ENCODE measurements at places on chromosomes 1 and 21.

DNA sequence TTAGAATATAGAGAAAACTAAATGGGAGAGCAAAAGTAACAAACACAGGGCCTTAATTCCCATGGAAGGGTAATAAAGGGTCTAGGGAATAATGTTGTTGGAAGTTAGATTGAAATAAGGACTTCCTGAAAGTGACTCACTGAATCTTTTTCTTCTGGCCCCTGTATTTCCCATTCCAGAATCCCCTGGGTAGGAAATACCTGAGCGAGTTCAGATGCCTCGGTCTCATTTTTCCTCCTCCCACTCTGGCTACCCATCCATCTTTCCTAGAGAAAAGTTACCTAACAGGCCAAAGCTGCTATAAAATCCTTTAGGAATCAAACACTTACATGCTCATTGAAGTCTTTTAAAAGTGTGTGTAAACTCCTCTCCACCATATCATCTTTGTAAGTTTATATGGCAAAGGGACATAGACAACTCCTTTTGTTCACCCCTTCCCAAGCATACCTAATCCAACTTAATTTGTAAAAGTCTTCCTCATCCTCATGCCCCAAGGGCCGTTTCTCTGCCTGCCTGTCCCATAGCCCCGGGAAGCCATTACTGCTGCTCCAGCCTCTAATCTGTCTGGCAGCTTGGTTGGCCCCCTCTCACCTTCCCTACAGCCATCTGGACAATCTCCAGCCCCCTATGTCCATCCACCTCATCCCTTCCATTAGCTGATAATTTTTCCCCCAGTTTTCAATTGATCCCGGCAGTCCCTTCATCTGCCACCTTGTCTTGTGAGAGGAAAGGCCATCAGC lies 3.3 kb upstream of the MEF2D start:
- no peak for DNase-seq

GRCh38 chr1:53603431-53603830 lies 135.5 kb downstream of the GLIS1 start:
- DNase-seq = no peak

GRCh38 chr1:206909161-206909882 lies 12.1 kb downstream of the IL24 start:
- DNase-seq = peak; percentile 28

DNA sequence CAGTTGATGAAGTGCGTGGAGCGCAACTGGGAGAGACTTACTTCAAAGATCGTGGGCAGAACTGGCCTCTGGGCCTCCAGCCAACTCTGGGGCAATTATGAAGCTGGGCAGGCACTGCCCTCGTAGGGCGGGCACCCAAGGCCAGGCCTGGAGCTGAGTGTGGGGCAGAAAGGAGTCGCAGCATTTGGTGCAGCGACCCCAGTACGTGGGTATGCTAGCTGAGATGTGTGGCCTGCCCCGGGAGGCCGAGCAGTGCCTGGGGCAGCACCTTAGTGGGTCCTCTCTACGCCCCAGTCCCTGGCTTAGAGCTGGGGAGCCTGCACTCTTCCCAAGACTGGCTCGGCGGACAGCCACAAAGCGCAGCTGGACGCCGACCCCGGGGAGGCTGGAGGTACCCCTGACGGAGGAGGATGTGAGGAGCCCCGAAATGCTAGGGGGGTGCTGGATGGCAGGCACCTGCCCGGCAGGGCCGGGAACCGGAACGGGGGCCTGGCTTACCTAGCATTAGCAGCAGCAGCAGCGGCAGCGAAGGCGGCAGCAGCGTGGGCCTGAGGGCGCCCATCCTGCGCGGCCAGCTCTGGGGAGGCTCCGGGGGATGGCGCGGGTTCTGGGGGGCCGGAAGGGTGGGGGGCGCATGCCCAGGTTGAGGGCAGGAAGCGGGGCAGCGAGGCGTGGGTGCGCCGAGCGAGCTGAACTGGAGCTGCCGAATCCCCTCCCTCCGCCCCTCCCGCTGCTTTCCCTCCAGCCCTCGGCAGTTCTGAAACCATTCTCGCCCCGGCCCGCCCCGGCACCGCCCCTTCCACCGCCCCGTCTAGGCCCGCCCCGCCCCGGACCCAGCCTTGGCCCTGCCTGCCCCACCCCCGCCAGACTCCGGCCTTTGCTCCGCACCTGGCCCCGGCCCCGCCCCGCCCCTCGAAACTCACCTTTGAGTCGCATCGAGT lies at the start of gene IGSF8:
IGSF8 (minus strand) TSS at position 709 of the 941 bp plus-strand sequence; CDS start at position 562, 147 bp downstream.
- DNase-seq = peak; percentile 88

DNA sequence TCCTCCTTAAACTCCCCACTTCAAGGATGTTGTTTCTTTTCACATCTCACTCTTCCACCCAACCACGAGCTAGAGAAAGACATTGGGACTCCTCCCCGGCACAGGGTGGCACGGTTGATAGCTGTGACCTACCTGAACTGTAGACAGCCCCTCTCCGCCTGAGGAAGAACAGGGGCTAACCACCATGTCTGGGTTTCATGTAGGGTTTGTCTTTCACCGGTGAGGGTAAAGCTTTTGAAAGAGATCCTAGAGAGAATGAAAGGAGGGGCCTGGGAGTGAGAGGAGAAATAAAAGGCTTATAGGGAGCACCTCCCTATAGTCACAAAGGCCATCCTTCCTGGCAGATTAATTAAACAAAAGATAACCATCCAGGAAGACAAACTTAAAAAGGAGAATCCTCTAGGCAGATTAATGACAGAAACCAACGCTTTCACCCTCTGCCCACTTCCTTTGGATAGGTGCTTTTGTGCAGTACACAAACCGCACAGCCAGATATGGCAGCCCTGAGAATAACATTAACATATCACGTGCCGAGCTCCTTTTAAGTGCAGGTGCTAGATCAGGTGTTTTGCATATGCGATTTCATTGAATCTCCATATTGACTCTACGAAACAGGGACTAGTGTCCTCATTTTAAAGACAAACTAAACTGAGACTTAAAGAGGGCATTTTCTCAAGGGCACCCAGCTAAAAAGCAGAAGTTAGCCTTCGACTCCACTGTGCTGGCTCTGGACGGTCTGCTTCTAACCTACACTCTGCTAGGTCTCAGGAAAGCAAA lies 178.1 kb upstream of the RUNX1 start:
- DNase-seq = no peak

- DNase-seq = no peak
Observed at GRCh38 chr1:182149411-182149965, 88.0 kb upstream of the ZNF648 start.

All from activated CD8-positive, alpha-beta memory T cell treated with anti-CD3 and anti-CD28 coated beads for 1 hour (primary cell).